Effector memory CD4-positive, alpha-beta T cell (primary cell): ENCODE measurements at places on chromosomes 5 and 9.

DNA sequence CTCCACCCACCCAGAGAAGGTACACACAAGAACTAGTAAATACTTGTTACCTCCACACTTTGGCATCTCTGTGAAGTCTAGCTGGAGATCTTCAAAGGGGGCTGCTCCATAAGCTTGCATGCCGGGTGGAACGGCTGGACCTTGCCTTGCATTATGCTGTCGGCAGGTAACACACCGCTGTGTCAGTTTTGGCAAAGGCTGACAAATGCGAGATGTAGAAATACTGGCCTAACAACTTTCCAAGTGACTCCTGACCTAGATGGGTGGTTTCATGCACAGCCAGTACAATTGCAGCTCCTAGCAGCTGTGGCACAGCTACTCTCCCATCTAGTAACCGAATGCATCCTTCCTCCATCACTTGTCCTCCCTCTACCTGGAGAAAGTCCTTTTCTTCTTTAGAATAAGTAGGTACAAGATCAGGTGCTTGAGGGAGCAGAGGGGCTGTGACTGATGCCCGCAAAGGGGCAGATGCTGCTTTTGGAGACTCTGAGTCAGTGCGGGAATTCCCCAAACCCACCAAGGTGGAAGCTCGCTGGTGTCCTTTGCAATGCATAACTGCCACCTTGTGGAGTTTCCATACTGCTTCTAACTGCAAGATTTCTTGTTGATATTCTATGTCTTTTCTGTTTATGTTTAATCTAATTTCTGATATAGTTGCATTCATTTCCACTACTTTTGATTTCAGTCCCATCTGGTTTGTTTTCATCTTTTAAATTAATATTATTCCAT, 78.4 kb downstream of the TMEM161B start:
- DNase-seq = no peak

GRCh38 chr9:101481261-101481660, 45.7 kb upstream of the ALDOB start:
- DNase-seq = no peak

- DNase-seq = no peak
Measured at GRCh38 chr9:107173422-107174180, 109.5 kb upstream of the RAD23B start.

- no peak for DNase-seq
Measured at GRCh38 chr5:158283397-158283796, 424.5 kb upstream of the CLINT1 start.

GRCh38 chr5:45512521-45512920, 183.7 kb downstream of the HCN1 start:
- DNase-seq = no peak

GRCh38 chr5:153895266-153895665, 143.4 kb downstream of the FAM114A2 start:
- DNase-seq = no peak
